Caudate nucleus (tissue), 63 donors: ENCODE measurements at places on chromosomes 4 and X.

DNA sequence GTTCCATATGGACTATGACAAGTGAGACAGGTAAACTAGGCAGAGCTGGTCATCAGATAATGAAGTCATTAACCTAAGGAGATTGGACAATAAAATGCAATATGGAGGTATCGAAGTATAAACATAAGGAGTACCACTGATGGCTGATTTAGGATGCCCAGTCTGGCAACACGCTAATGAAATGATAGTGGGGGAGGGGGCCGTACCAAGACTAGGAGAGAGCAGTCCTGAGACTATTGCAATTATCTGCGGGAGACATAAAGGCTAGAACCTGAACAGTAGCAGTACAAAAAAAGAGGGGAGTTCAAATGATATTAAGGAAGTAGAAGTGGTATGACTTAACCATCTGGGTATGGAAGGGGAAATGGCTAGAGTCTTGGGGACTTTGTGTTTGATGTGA lies 2.3 kb downstream of the F9 start:
- no peak for DNase-seq

- no peak for DNase-seq
Observed at GRCh38 chrX:38206036-38206435, 14.6 kb downstream of the SRPX start.

DNA sequence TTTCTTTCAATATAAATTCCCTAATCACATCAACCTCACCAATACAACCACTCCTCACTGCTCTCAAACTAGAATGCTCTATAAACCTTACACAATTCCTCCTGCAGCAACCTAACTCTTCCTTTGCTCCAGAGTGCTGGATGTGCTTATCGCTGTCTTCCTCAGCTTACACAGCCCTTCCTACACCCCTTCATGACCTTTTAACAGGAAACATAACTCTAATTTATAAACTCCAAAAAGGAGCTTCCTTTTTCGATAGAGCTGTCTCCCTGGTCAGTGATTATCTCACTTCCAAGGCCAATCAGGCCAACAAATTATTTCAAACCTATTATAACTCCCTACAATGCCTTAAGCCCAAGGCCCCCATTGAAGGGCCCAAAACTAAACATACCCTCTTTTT lies 78.8 kb downstream of the COQ2 start:
- no peak for DNase-seq

GRCh38 chr4:129900430-129900953 lies 804.5 kb downstream of the C4orf33 start:
- no peak for DNase-seq

- peak; percentile 0 for DNase-seq
Observed at GRCh38 chrX:139642241-139642927, 65.6 kb downstream of the MCF2 start.

GRCh38 chr4:165177725-165178666 lies 29.4 kb upstream of the KLHL2 start:
- DNase-seq: no peak

DNA sequence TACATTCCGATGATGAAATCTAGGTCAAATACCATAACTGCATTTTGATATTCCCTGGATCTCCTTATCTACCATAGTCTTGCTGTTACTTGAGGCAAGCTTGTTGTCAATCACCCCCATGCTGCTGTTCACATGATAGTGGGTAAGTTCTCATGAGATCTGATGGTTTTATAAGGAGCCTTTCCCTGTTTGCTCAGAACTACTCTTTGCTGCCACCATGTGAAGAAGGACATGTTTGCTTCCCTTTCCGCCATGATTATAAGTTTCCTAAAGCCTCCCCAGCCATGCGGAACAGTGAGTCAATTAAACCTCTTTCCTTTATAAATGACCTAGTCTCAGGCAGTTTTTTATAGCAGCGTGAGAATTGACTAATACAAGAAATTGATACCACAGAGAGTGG lies 432.0 kb downstream of the GLUD2 start:
- DNase-seq: no peak

GRCh38 chr4:55722132-55722531 lies 86.0 kb upstream of the NMU start:
- DNase-seq: no peak

DNA sequence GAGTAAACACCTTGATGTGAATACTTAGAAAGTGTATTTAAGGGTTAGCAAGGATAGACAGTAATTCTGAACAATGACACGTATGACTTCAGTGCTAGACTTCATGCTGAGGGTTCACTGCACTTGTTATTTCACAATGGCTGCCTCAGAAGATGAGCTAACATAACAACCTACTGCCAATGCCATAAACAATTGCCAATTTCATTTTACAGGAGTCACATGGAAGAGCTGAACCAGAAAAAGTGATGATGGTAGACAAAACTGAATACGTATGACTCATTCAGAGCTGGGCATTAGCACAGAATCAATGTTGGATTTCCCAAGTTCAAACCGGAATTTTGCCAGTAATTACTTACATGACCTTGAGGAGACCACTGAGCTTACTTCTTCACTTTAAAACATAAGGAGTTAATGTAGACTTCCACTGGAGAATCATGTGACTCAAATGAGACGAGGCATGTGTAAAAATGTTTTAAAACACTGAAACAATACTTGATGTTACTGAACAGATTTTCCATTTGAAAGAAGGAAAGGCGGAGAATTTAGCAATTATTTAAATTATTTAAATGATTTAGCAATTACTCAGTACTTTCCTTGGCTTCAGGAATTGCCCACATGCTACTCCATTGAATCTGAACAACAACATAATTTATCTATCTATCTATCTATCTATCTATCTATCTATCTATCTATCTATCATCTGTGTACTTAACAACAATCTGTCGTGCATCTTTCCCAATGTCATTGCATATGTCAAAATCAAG lies 868.5 kb upstream of the SLIT2 start:
- no peak for DNase-seq

- no peak for DNase-seq
Observed at GRCh38 chr4:187380181-187380581, 615.4 kb upstream of the ZFP42 start.

DNA sequence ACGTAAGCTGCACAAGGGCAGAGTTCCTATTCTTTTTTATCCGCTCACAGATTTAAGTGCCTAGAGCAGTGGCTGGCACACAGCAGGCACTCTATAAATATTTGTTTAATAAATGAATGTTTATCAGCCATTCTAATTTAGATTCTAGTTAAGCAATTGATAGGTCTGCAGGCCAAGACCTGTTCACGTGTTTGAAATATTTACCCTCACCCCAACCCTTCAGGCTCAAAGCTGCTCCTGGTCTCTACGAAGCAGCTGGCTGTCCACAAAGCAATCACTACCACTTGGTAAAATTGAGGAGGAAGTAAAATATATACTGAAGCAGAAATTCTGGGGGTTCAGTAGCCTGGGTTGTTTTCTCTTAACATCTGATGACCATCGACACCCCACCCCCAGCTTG lies 158.1 kb downstream of the MGST2 start:
- DNase-seq: no peak
